A549 treated with dexamethasone at 1 μM for 4 hours (cell line): ENCODE measurements at places on chromosomes 1 and 21. TPM values are rescaled to one million over a fixed set of nuclear protein-coding genes. Genes with fewer than 3 reads are reported as not detected.

The S100A1 gene
- total RNA-seq = 0.44 to 0.87 TPM (median 0.70 TPM) in 5 replicates

The ERG gene
- total RNA-seq = 0.07 to 0.09 TPM (median 0.08 TPM) in 4 of 5 replicates, not detected in the other

The SOX13 gene
- total RNA-seq = 17.3 to 27.5 TPM (median 21.8 TPM) in 5 replicates

The CRNN gene
- not detected in 5 replicates for total RNA-seq

The YRDC gene
- 12.4 to 16.3 TPM (median 14.8 TPM) in 5 replicates for total RNA-seq

The TMEM82 gene
- 0.05 TPM in 1 of 5 replicates, not detected in the others for total RNA-seq

The CHIA gene
- total RNA-seq = not detected in 5 replicates

The SYPL2 gene
- total RNA-seq = 0.09 to 0.17 TPM (median 0.11 TPM) in 5 replicates

The TMPRSS2 gene
- 0.08 to 0.21 TPM (median 0.11 TPM) in 5 replicates for total RNA-seq

The PRMT2 gene
- 48.2 to 55.4 TPM (median 52.1 TPM) in 5 replicates for total RNA-seq

The S100A7A gene
- not detected in 5 replicates for total RNA-seq

The DNASE2B gene
- 0.10 TPM in 1 of 5 replicates, not detected in the others for total RNA-seq

The NTRK1 gene
- total RNA-seq = 0.06 to 0.16 TPM (median 0.08 TPM) in 4 of 5 replicates, not detected in the other

The POFUT2 gene
- 17.3 to 24.7 TPM (median 19.4 TPM) in 5 replicates for total RNA-seq

The SYF2 gene
- total RNA-seq = 36.0 to 47.9 TPM (median 36.2 TPM) in 5 replicates

The SLAMF1 gene
- total RNA-seq = 0.05 TPM in 1 of 5 replicates, not detected in the others

The RGS13 gene
- total RNA-seq = not detected in 5 replicates

The ADSS2 gene
- 42.7 to 48.9 TPM (median 45.9 TPM) in 5 replicates for total RNA-seq

The REG4 gene
- total RNA-seq = not detected in 5 replicates

The C1orf185 gene
- total RNA-seq = not detected in 5 replicates

The FCAMR gene
- 0.07 to 0.08 TPM in 2 of 5 replicates, not detected in the others for total RNA-seq

The TACSTD2 gene
- not detected in 5 replicates for total RNA-seq

The PTAFR gene
- 0.09 to 0.24 TPM (median 0.09 TPM) in 5 replicates for total RNA-seq

The GPA33 gene
- total RNA-seq = not detected in 5 replicates

The LCA5L gene
- 1.2 to 1.8 TPM (median 1.5 TPM) in 5 replicates for total RNA-seq

The SPRR4 gene
- total RNA-seq = not detected in 5 replicates

The NPPA gene
- not detected in 5 replicates for total RNA-seq

The ZNF670 gene
- 2.7 to 3.6 TPM (median 2.9 TPM) in 5 replicates for total RNA-seq

The FAM72D gene
- total RNA-seq = 5.1 to 6.7 TPM (median 5.8 TPM) in 5 replicates

The KRTAP12-2 gene
- not detected in 5 replicates for total RNA-seq
